ENCODE measurements at places on chromosomes 5 and 9.

- DNase-seq = no peak
These were observed 75.3 kb downstream of the PTBP3 start for GRCh38 chr9:112258106-112258505.

GRCh38 chr5:13866792-13867191 is 77.7 kb downstream of the DNAH5 start:
- DNase-seq = no peak

- no peak for DNase-seq
These were observed 37.4 kb downstream of the CPEB4 start for GRCh38 chr5:173925449-173926071.

DNA sequence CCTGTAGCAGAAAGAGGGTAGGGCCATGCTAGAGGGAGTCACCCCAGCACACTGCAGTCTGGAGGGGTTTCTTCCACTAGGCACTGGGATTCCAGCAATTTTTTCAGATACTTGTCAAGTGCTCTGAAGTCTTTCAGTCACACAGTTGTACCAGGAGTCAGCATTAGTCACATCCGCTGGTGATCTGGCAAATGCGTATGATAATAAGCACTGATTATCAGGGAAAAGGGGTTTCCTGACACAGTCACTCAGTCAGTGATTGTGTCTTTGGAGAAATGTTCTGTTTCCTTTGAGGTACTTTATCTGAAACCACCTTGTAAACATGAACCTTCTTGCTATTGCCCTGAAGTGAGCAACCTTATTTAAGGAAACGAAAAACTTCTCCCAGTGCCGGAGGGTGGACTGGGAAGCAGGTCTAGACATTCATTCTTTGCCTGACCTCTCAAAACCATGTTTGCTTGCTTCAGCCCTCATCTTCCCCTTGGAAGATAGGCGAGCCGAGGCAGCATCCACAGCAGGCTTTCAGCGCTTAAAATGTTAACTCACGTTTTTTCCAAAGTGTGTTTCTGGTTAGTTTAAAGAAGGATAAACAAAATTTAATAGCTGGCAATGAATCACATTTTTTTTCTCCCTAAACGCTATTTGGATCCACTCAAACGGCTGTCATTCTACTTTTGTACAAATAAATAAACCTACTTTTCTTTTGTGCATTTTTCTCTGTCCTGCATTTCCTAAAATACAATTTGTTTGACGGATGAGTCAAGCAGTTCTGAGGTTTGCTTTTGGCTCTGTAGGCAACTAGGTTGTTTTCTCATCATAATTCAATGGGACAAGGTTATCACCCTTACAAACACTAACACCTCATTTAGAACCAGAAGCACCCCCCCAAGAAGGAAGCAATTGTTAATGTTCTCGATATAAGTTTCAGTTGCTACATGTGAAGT is 77.7 kb downstream of the FOXD1 start:
- DNase-seq = no peak

GRCh38 chr9:91177661-91178280 is 183.9 kb downstream of the AUH start:
- no peak for DNase-seq

- DNase-seq = no peak
These were observed 17.5 kb downstream of the CDH12 start for GRCh38 chr5:22835686-22836085.

DNA sequence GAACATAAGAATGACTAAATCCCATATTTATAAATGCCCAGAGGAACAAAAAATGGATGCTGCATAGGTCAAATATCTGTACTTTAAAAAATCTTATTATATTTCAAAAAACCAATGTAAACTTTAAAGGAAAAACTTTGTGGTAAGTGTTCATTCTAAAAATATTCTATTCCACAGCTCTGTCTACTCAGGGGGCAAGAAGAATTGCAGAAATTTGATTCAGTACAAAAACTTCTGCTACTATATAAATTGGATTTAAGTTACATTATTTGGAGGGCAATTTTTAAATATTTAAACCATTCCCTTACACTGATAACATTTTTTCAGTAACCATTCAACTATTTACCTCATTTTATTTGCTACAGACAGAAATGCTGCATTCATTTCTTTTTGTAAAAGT is 32.1 kb downstream of the NFIB start:
- no peak for DNase-seq

DNA sequence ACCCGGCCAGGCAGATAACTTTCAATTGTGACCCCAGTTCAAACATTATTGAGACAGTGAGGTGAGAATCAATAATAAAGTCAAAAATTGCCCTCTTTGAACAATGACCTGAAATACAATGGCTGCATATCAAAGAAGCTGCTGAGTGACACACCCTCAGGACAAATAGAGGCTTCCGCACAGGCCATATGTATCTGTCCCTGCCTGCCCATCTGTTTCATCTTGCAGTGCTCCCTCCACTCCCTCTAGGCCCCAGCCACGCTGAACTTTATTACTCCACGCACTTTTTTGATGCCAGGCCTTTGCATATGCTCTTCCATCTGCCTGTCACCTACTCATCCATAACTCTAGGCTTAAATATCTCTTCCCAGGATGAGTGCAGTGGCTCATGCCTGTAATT is 15.9 kb upstream of the PFDN1 start:
- DNase-seq = no peak

DNA sequence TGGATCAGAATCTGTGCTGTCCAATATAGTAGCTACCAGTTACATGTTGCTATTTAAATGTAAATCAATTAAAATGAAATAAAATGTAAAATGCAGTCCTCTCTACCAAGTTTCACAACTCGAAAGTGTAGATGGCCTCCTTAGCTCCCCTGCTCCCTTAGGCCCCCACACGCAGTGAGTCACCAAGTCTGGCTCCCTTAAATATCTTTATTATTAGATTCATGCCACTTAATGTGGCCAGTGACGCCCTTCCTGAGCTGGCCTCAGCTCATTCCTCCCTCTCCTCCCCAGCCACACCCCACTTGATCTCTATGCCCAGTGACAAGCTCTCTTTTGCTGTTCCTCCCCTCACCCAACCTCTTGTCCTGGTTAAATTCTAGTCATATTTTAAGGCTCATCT is 88.4 kb upstream of the DNAH5 start:
- DNase-seq = no peak

GRCh38 chr5:29896646-29897045 is 1296.8 kb upstream of the CDH6 start:
- DNase-seq = no peak
